ENCODE measurements at places on chromosomes 12 and 14. TPM values are rescaled to one million over a fixed set of nuclear protein-coding genes. Genes with fewer than 3 reads are reported as not detected.

The ART4 gene
- total RNA-seq: 25.9 TPM

- H3K4me3 ChIP-seq: no peak overlapping the region
- H3K4me1 ChIP-seq: no peaks in the 10 kb centered on the region
- H3K36me3 ChIP-seq: peaks cover 12% of the 10 kb centered on the region
Observed at GRCh38 chr14:61719344-61720293, 24.3 kb downstream of the HIF1A start.

The MAP3K9 gene
- 3.2 TPM for total RNA-seq

The ZNF839 gene
- 7.8 TPM for total RNA-seq

The TMEM117 gene
- 10.8 TPM for total RNA-seq

DNA sequence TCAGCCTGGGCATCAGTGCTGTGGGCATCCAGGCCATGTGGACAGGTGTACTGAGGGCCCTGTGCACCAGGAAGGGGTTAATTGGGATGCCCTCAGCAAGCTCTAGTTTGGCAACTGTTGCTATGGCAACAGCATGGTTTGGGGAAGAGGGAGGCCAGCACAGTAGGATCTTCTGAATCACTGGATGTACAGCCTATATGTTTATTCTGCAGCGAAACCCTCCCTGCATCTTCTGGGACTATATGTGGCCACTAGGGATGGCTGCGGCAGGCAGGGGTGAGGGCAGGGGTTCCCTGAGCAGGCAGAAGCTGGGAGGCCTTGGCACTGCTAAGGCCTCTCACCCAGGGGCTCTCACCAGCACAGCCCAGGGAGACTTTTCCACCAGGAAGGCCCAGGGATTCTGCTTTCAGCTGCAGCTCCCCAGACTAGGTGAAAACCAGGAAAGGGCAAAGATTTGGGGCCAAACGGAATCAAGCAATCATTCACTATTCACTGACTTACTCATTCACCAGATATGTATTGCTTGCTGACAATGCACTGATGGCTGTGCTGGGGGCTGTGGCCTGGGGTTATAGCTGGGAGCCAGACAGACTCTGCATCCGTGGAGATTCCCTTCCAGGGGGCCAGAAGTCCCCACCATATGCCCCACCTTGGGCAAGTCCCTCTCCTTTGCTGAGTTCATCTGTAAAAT, 42.8 kb downstream of the IRF2BPL start:
- DNase-seq: no peak
- no peak overlapping the region for H3K4me3 ChIP-seq
- no peaks in the 10 kb centered on the region for H3K36me3 ChIP-seq
- no peaks in the 10 kb centered on the region for H3K27me3 ChIP-seq
- no peak overlapping the region for H3K27ac ChIP-seq

- H3K27me3 ChIP-seq: no peaks in the 10 kb centered on the region
- DNase-seq: no peak
- no peak overlapping the region for H3K4me3 ChIP-seq
- no peak overlapping the region for H3K27ac ChIP-seq
- H3K4me1 ChIP-seq: no peaks in the 10 kb centered on the region
Observed at GRCh38 chr12:41942354-41942753, 202.3 kb downstream of the GXYLT1 start.

- H3K27ac ChIP-seq: no peak overlapping the region
- H3K36me3 ChIP-seq: no peaks in the 10 kb centered on the region
- H3K4me1 ChIP-seq: no peaks in the 10 kb centered on the region
- no peak for DNase-seq
Observed at GRCh38 chr14:29351996-29352705, 575.5 kb downstream of the PRKD1 start.

DNA sequence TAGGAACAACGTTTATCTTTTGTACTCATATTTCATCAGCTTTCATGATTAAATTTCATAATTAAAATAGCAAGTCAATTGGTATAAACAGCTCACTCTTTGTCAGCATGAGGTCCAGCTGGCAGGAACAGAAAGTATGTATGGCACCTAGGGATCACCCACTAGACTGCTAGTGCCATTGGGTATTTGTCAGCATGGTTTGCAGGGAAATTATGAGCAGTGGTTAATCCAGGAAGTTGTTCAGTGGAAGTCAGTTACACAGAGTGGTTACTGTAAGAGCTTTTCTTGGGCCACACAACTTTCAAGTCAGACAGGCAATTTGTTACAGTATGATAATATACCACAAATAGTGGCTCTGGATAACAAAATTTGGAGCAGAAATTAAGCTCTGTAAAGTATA, 340.3 kb upstream of the RGS6 start:
- DNase-seq: no peak
- no peaks in the 10 kb centered on the region for H3K27me3 ChIP-seq
- H3K4me1 ChIP-seq: no peaks in the 10 kb centered on the region
- no peaks in the 10 kb centered on the region for H3K36me3 ChIP-seq

DNA sequence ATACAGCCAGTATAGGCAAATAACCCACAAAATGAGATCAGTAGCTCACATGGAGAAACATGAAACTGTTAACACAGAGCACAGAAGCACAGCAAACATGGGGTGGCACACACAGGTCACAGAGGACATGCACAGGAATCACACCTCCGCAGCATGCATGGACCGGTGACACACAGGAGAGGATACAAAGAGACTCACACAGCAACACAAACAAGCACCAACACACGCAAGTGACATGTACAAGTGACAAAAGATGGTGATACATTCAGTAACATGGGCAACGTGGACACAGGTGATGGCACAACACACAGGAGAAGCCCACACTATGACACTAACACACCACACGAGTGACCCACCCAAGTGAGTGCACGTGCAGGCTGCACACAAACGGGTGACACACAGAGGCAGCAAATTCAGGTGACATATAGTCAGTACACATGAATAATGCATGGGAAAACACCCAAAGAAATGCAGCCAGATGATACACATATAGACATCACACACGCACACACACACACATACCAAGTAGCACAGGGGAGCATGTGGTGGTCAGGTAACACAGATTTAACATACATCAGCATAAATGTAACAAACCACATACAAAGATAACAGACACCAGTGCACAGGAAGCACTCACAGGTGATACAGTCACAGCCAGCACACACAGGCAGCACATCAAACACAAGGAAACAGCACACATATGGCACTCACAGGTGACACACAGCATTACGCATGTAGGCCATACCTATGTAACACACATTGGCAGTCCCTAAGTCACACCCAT, 216.0 kb upstream of the SFSWAP start:
- peak; percentile 53 for DNase-seq
- H3K36me3 ChIP-seq: no peaks in the 10 kb centered on the region
- H3K4me3 ChIP-seq: no peak overlapping the region
- no peaks in the 10 kb centered on the region for H3K4me1 ChIP-seq
- H3K27me3 ChIP-seq: no peaks in the 10 kb centered on the region

- H3K27me3 ChIP-seq: no peaks in the 10 kb centered on the region
- no peak for DNase-seq
- no peak overlapping the region for H3K4me3 ChIP-seq
- no peaks in the 10 kb centered on the region for H3K36me3 ChIP-seq
- no peak overlapping the region for H3K27ac ChIP-seq
- H3K4me1 ChIP-seq: no peaks in the 10 kb centered on the region
Observed at GRCh38 chr12:82673698-82674097, 13.0 kb upstream of the TMTC2 start.

GRCh38 chr12:4448943-4449850, 3.6 kb upstream of the FGF6 start:
- no peaks in the 10 kb centered on the region for H3K27me3 ChIP-seq
- no peak for DNase-seq
- no peak overlapping the region for H3K4me3 ChIP-seq
- H3K4me1 ChIP-seq: no peaks in the 10 kb centered on the region
- no peak overlapping the region for H3K27ac ChIP-seq

The USP30 gene
- total RNA-seq: 13.8 TPM

- peaks cover 45% of the 10 kb centered on the region for H3K36me3 ChIP-seq
- H3K4me1 ChIP-seq: peaks cover 47% of the 10 kb centered on the region
- no peaks in the 10 kb centered on the region for H3K27me3 ChIP-seq
- DNase-seq: no peak
- no peak overlapping the region for H3K4me3 ChIP-seq
- H3K27ac ChIP-seq: peak overlapping the region; percentile 51
Observed at GRCh38 chr12:4301932-4302501, 19.0 kb upstream of the TIGAR start.

DNA sequence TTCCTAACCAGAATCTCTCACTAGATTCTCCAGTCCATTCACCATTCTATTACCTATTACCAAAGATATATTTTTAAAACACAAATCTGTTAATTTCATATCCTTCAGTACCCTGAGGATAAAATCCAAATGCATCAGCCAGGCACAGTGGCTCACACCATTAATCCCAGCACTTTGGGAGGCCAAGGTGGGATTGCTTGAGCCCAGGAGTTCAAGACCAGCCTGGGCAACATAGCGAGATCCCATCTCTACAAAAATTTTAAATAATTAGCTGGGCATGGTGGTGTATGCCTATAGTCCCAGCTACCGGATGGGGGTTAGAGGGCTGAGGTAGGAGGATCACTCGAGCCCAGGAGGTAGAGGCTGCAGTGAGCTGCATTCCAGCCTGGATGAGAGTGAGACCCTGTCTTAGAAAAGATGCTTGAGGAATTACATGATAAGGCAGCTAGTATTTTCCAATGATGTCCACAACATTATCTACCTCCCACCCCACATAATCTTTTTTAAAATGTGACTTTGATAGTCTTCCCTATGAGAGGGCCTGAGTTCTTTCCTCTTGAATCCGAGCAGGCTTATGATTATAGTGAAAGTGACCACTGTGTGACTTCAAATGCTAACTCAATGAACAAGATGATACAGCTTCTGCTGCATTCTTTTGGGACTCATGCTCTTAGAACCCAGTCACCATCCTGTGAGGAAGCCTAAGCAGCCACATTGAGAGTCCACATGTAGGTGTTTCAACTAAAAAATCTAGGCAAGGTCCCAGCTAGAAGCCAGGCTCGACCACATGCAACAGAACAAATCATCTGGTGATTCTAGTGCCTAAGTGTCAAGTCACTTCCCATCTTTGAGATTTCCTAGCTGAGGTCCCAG, 18.0 kb downstream of the HECTD1 start:
- H3K27ac ChIP-seq: no peak overlapping the region
- H3K27me3 ChIP-seq: no peaks in the 10 kb centered on the region
- H3K36me3 ChIP-seq: peaks cover 9% of the 10 kb centered on the region
- peaks cover 2% of the 10 kb centered on the region for H3K4me1 ChIP-seq

DNA sequence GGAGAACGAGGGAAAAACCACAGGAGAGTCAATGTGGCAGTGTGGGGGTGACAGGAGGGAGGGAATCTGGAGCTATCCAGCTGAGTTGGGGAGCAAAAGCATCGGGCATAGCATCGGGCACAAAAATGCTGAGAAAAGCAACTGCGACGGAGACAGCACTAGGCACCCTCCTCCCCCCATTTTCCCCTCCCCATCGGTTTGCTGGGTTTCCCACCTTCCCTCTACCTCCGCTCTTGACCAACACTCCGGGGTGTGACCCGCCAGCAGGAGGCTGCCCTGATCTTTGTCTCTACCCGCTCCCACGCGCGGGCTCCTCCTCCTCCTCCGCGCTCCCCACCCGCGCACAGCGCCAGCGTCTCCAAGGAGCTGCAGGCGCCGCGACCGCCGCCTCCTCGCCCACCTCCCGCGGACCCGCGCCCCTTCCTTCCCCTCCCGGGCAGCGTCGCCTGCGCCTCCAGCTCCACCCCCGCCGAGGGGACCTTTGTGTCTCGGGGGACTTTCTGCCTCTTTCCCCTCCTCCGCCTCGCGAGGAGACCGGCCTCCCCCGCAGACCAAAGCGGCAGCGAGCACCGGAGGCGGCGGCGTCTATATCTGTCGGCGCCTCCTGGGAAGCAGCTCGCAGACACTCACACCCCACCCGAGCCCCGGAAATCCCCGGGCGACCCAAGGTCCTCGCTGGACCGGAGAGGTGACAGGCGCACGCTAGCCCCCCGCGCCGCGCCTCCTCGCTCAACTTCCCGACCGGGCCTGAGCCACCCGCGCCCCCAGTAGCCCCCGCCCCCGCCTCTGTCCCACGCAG, 920 bp downstream of the CDK17 start:
- peak overlapping the region; percentile 99 for H3K27ac ChIP-seq
- H3K4me1 ChIP-seq: no peaks in the 10 kb centered on the region
- H3K36me3 ChIP-seq: no peaks in the 10 kb centered on the region
- peak; percentile 82 for DNase-seq
- H3K27me3 ChIP-seq: no peaks in the 10 kb centered on the region

The BDKRB1 gene
- 0.39 TPM for total RNA-seq

The MUCL1 gene
- total RNA-seq: not detected

DNA sequence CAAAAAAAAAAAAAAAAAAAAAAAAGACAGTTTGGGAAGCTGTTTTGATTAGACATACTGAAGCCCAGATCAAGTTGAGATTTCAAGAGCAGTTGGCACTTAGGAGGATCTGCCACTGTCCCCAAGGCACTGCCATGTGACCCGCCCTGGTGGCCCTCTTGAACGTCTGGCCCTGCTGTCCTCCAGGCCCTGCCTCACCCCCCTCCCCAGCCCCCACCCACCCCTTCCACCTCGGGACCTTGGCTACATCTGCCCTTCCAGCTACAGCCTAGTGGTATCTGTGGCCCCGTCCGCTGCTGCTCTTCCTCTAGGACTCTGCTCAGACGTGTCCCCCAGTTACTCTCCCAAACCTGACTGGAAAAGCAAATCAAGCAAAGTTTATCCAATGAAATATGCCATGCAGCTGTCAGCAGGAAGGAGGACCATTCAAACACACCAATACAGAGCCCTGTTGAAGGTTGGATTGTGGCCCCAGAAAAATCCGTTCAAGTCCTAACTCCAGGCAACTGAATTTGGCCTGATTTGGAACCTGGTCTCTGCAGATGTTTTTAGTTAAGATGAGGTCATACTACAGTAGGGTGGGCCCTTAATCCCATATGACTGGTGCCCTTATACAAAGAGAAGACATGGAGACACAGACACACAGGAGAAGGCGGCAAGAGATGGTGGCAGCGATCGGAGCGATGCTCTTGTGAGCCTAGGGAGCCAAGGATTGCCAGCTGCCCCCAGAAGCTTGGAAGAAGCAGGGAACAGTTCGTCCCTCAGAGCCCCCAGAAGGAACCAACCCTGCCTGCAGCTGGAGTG, 17.7 kb downstream of the SLC25A29 start:
- H3K36me3 ChIP-seq: peaks cover 11% of the 10 kb centered on the region
- H3K27ac ChIP-seq: no peak overlapping the region
- no peak for DNase-seq
- peaks cover 39% of the 10 kb centered on the region for H3K4me1 ChIP-seq
- H3K4me3 ChIP-seq: no peak overlapping the region

GRCh38 chr12:2687058-2687457, 107.7 kb upstream of the FKBP4 start:
- no peak for DNase-seq
- peaks cover 6% of the 10 kb centered on the region for H3K4me1 ChIP-seq
- H3K27ac ChIP-seq: no peak overlapping the region
- H3K36me3 ChIP-seq: peaks cover 77% of the 10 kb centered on the region
- no peak overlapping the region for H3K4me3 ChIP-seq
- H3K27me3 ChIP-seq: no peaks in the 10 kb centered on the region

- no peak overlapping the region for H3K27ac ChIP-seq
- H3K4me1 ChIP-seq: no peaks in the 10 kb centered on the region
- no peaks in the 10 kb centered on the region for H3K36me3 ChIP-seq
- no peaks in the 10 kb centered on the region for H3K27me3 ChIP-seq
Observed at GRCh38 chr12:52836042-52836466, 1.9 kb upstream of the KRT79 start.

DNA sequence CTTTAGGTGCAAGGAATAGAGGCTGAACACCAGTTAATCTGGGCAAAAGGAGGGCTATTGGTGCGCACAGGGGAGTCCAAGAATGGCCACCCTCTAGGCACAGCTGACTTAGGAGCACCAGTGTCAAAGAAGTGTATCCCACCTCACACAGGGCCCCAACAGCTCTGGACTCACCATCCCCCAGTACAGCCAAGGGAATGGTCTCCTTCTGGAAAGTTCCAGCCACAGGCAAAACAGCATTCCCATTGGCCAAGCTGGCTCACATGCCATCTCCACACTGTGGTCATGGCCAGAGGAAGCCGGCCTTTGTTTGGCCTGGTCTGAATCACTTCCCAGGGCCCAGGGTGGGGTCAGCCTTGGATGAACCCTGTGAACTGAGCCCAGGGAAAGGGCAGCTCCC, 120.1 kb downstream of the DICER1 start:
- no peak overlapping the region for H3K27ac ChIP-seq
- no peaks in the 10 kb centered on the region for H3K4me1 ChIP-seq
- no peak overlapping the region for H3K4me3 ChIP-seq
